ENCODE measurements at places on chromosomes 4 and X. TPM values are rescaled to one million over a fixed set of nuclear protein-coding genes. Genes with fewer than 3 reads are reported as not detected.

The STK26 gene
- polyA plus RNA-seq, result 1.1 TPM

GRCh38 chrX:118976599-118977340 lies 2.4 kb downstream of the LONRF3 start:
- DNase-seq, result peak; percentile 31

DNA sequence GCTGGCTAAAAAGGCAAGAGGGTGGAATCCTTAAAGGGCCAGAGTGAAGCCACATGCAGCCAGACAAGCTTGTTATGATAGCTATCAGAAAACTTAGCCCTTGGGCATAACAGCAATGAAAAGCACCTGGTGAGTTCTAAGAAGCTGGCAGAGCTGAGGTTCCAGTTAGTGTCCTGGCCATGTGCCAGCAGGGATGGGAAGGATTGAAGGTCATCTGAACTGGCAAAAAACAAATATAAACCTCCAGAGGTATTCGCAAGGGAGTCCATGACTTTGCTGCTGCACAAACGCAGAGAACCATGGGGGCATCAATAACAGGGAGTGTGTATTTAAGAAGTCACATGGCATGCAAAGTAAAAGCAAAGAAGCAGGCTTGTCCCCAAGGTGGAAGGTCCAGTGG lies 208.9 kb downstream of the FAM47A start:
- DNase-seq, result no peak

The RS1 gene
- polyA plus RNA-seq, result not detected

- DNase-seq, result no peak
Measured at GRCh38 chr4:184573701-184574100, 75.5 kb downstream of the CASP3 start.

GRCh38 chrX:24260842-24261550 lies 52.9 kb downstream of the SUPT20HL2 start:
- DNase-seq, result peak; percentile 60

DNA sequence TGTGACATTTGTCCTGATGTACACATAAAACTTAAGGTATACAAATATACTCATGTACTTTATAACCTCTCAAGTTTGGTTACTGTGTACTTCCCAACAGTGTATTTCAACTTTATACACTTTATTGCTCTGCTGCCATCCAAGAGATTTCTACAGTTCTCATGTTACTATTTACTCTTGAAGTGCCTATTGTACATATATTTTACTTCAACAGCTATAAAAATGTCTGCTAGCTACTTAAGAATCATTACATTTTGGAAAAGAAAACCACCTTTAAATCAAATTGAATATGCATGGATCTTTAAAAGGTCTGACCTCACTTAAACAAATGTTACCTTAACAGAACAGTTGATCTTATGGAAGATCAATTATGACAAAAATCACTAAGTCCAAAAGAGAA lies 1056.4 kb downstream of the ADGRL3 start:
- no peak for DNase-seq

GRCh38 chr4:53697016-53697685 lies 105.9 kb upstream of the LNX1 start:
- DNase-seq, result no peak

DNA sequence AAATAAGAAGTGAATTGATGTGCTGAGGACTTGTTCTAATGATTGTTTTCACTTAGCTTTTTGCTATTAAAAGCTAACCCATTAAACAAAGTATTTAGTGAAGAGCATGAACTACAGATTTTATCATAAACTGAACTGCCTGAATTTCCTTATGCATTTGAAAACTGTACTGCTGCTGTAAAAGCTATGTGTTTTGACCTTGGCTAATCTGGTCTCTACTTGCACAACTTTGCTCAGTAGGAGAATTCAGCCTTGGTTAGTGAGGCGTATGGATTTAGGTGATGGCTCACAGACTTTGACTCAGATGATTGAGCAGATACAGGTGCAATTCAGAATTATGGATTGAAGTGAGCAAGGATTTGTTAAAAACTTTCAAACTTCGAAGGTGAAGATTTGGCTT lies 38.7 kb upstream of the FAT1 start:
- no peak for DNase-seq

GRCh38 chr4:56374956-56375355 lies 12.3 kb downstream of the AASDH start:
- DNase-seq, result no peak

The FRMD7 gene
- polyA plus RNA-seq, result not detected

The SPANXD gene
- polyA plus RNA-seq, result not detected

DNA sequence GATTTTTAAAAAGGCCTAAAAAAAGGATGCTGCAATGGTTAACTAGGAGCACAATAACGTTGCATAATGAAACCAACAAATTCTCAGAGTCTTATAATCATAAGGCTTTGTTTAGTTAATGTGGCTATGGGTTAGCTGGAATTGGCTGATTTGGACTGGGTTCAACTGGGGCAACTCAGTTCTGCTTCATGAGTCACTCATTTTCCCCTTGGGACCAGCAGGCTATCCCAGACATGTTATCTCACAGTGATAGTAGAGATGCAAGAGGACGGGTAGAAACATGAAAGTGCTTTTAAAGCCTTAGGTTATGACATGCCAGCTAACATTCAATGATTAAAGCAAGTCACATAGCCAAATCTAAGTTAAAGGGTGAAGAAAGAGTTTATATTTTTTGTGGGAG lies 189.2 kb upstream of the GK2 start:
- peak; percentile 27 for DNase-seq

The STARD8 gene
- polyA plus RNA-seq, result 0.53 TPM

Measured in GM23248 (cell line).